CD4-positive, alpha-beta T cell treated with Interleukin-15 for 4 hours (primary cell): ENCODE measurements at places on chromosomes 16 and 17.

DNA sequence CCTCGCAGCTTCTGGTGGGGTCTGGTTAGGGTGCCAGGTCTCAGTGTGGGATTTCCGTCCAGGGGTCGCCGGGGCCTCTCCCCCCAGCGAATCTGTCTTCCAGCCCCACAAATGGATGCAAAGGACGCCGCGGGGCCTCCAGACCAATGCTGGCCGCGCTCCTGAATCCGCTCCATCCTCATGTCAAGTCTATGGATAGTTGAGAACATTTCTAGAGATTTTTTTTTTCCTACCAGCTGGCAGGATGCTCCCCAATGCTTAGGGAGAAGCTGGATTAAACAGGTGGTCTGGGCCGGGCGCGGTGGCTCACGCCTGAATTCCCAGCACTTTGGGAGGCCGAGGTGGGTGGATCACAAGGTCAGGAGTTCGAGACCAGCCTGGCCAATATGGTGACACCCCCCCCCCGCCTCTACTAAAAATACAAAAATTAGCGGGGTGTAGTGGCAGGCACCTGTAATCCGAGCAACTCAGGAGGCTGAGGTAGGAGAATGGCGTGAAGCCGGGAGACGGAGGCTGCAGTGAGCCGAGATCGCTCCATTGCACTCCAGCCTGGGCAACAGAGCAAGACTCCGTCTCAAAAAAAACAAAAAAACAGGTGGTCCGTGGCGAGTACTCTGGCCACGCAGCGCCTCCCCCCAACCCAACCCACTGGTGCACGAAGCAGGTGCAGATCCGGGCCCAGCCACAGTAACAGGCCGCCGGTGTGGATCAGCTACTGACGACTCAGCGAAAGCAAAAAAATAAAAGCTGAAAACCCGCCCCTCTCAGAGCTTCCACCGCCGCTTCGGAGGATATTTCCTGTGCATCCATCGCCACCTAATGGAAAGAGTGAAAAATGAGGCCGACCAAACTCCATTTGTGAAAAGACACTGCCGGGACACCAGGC is 1.1 kb upstream of the NXN start:
- peak; percentile 88 for DNase-seq

DNA sequence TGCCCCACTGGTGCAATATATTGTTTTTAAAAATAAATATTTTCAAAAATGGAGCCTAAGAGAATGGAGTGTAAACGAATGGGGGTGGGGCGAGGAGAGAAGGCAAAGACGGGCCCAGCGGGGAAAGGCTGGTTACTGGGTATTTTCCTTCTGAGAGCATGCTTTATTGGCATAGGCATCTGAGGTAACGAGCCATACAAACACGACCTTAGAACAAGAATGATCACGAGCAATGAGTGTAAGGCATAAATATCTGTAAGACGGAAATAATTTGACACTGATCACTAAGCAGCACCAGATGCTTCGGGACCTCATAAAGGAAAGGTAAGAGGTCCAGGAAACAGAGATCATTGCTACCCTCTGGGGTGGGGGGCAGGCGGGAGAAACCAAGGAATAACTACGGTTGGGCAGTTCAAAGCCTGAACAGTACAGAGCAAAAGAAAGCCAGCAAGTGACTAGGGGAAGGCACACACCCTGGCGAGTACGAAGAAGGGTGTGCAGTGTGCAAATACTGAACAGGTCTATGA is 959 bp downstream of the SSH2 start:
- DNase-seq = no peak

DNA sequence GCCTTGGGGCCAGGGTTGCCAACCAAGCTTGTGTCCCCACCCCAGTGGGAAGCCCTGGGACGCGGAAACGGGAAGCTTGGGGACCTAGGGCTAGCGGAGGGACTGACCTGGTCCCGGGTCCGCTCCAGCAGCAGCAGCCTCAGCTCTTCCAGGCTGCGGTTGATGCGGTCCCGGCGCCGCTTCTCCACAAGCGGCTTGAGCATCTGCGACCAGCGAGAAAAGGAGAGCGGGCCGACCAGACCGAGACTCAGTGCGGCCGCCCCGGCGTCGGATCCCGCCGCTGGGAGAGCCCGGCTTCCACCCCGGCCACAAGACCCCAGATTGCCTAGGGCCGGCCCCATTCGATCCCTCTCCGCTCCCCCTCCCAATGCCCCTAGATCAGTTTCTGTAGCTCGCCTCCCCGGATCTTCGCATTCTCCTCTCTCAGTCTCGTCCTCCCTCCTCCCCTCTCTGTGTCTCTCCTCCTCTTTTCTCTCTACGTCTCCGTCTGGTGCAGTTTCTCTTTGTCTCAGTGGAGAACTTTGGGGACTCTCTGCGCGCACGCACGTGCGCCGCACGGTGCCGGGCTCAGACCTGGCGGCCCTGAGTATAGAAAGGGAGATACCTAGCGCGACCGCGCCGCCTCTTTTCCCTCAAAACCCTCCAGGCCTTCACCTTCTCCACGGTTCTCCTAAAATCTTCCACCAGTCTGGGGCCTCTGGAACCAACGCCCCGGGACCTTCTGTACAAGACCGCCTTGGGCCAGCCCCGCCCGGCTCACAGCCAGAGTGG is 797 bp downstream of the HES7 start:
- no peak for DNase-seq

- no peak for DNase-seq
Measured at GRCh38 chr17:28579526-28579925, 2.8 kb upstream of the ALDOC start.

DNA sequence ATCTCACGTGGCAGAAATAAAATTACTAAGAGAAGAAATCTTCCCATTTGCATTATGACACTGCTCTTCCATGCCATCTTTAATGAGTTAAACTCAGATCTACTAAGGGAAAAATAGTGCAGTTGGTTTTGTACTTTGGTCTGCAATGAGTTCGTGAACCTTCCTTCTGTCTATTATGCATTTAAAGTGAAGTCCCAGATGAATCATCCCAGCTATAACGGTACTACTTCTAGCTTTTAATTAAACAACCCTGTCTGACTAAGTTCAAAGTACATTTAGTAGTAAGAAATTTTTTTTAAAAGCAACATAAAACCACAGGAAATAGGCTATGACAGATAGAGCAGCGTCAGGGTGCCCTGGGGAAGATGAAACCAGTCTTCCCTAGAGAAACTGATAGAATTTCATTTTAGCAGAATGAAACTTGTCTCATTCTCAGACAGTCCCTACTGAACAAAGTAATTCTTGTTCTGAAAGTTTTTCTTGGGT is 1.8 kb downstream of the TMIGD1 start:
- DNase-seq = peak; percentile 77

DNA sequence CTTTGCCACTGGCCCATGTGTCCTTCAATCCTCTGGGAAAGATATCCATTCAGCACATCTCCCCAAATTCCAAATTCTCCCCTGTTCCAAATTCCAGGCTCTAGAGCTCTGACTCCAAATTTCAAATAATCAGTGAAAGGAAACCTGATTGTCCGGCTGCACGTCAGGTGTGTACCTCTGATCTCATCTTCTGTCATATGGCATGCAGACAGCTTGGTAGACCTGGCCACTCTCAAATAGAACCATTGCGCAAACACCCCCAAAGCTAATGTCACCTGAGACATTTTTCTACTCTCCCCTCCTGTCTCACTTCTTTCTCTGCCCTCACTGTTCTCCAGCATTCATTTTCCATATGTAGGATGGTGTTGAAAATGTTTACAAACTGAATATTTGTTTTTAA is 337.0 kb upstream of the DYNLRB2 start:
- DNase-seq = no peak

- no peak for DNase-seq
Measured at GRCh38 chr17:27526604-27527002, 70.4 kb downstream of the KSR1 start.

DNA sequence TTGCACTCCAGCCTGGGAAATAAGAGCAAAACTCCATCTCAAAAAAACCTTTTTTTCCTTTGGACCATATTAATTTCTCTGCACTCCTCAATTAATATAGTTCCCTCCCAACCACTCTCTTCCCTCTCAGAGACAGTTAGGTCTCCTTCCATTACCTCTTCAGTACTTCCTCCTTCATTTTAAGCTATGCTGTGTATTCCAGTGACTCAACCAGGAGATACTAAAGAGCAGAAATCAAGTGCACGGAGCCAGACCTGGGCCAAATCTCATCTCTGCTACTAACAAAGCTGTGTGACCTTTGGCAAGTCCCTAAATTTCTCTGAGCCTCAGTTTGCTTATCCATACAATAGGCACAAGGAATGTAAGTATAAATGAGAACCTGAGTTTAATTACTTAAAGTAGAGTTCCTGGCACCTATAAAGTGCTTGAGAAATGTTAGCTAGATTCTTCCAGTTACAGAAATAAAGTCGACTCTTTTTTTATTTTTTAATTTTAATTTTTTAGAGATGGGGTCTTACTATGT is 8.5 kb downstream of the PECAM1 start:
- DNase-seq = no peak

DNA sequence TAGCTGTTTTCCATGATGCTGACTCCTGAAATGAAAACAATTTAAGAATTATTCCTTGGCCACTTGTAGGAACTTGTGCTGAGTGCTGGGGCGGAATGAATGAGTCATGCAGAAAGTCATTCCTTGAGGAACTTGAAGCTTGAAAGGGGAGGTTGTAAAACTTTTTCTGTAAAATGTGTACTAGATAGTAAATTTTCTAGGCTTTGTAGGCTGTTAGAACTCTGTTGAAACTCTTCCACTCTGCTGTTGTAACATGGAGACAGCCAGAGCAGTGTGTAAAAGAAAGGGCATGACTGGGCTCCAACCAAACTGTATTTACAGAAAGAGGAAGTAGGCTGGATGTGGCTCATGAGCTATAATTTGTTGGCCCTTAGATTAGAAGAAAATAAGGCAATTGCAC is 46.1 kb downstream of the ABCA8 start:
- DNase-seq = no peak
